ENCODE measurements at places on chromosomes 5 and 9.

DNA sequence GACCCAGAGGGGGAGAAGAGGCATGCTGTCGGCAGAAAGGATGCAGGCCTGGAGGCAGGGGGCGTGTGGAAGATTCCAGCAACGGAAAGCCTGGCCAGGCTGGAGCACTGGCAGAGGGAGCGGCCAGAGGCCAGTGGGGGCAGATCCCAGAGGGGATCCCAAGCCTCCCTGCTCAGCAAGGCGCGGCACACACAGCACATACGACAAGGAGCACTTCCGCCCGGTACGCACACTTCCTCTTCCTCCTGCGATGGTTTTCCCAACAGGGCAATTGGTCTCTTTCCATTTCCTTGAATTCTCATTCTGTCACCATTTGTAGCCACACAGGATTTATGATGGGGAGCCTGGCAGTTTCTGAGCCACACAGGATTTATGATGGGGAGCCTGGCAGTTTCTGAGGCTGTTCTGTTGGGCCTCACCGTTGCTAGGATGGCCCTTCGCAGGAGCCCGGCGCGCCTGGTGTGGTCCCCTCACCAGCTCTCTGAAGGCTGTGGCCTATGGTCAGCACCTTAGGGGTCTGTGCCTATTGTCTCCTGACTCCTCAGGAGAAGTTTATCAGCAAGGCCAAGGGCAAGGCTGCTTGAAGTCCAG, 123.5 kb upstream of the RAPGEF1 start:
- no peak for DNase-seq

DNA sequence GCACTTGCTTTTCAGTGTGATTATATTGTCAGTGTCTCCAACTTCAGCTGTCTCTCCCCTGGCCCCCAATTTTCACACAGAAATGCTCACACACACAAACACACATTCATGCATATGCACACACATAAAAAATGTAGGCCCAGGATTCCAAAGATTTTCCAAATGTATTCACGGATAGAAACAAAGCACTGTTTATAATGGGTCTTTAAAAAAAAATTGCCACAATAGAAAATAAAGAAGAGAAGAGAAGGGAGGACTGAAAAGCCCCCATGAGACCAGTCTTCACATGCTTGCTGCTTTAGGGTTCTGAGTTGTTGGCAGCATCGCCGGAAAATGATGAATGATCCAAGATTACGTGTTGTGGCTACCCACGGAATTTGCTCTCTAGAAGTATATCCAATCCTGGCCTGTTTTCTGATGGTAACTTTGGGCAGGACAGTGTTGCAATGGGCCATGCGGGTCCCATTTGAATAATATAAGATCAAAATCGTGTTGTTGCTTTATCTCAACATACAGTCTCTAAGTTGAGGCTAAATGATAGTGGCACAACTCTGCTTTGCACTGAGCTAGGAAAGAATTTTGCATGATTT, 36.2 kb upstream of the ACO1 start:
- DNase-seq = no peak

DNA sequence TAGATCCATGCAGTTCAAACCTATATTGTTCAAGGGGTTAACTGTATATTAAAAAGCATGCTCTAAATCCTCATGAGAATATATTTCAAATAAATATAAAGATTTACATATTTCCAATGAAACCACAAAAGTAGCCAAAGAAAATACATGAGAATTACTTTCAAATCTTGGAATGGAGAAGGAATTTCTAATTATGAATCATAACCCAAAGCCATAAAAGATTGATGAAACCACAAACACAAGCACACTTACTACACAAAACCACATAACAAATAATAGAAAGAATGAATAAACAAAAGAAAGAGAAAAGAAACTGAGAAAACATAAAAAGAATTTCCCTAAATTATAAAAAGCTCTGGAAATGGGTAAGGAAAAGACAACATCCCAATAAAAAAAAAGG, 16.0 kb downstream of the ERP44 start:
- DNase-seq = no peak

GRCh38 chr5:33472805-33473409, 32.1 kb downstream of the TARS1 start:
- no peak for DNase-seq

- DNase-seq = no peak
These were observed 124.7 kb downstream of the FBN2 start for GRCh38 chr5:128413356-128413755.

GRCh38 chr9:95429096-95429495, 87.7 kb downstream of the PTCH1 start:
- no peak for DNase-seq

GRCh38 chr5:60521376-60522291, 178.3 kb downstream of the DEPDC1B start:
- no peak for DNase-seq

Data from D341Med (cell line).